Astrocyte of the hippocampus (primary cell): ENCODE measurements at places on chromosomes 4 and X.

DNA sequence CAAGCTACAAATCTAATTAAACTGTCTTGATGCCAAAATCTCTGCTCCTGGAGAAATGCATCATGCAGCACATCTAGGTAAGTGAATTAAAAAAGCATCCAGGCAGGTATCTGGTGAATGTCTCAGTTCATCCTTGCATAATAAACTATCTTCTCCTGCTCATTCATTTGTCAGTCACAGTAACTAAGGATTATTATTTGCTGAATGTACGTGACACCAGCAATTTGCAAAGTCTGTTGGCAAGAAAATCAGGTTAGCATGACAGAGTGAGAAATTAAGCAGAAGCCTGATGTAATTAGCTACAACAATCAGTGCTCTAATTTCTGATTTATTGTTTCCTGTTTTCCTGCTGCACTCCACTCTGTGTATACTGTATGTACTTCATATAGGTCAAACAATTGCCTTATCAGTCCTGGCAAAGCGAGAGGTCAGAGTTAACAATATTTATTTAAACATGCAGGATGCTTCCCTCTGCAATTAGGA is 213.6 kb downstream of the FBXO8 start:
- no peak for DNase-seq

GRCh38 chr4:40331101-40331745 is 3.9 kb upstream of the CHRNA9 start:
- DNase-seq: no peak

DNA sequence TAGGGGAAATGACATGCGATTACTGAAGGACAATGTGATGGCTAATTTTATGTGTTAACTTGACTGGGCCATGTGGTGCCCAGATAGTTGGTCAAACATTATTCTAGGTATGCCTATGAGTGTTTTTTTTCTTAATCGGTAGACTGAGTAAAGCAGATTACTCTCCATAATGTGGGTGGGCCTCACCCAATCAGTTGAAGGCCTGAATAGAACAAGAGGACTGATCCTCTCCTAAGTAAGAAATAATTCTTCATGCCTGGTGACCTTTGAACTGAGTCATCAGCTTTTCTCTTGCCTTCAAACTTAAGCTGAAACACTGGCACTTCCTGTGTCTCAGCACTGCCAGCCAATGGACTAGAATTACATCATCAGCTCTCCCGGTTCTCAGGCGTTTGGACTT is 164.0 kb upstream of the FGF13 start:
- DNase-seq: no peak

- peak; percentile 57 for DNase-seq
These were observed 1190.2 kb upstream of the AGA start for GRCh38 chr4:178632415-178632814.

GRCh38 chrX:47991263-47992094 is 12.3 kb downstream of the ZNF182 start:
- peak; percentile 49 for DNase-seq

GRCh38 chrX:1139185-1139500 is 73.3 kb downstream of the CRLF2 start:
- no peak for DNase-seq

- no peak for DNase-seq
These were observed 13.4 kb downstream of the LARP7 start for GRCh38 chr4:112650332-112650731.

DNA sequence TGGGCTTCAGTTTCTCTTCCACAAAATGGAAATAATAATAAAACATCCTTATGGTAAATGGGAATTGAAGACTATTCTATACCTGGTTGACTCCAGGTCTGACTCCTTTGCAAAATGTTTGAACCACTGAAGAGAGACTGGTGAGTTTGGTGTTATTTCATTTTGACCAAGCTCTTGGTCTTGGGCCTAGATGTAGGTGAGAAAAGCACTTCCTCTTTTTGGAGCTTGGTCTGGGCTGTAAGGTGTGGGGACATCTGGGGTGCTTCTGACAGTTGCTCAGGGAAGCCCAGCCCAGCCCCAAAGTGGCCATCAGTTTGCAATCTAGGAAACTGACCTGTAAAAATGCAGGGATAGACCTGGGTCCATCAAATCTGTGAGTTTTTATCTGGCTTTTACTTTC is 26.8 kb upstream of the SOD3 start:
- DNase-seq: no peak

- peak; percentile 9 for DNase-seq
These were observed 17.8 kb upstream of the TDO2 start for GRCh38 chr4:155885666-155886065.

- no peak for DNase-seq
These were observed 740.4 kb downstream of the TRIML1 start for GRCh38 chr4:188879598-188879997.
